ENCODE measurements at places on chromosomes 1 and 21. TPM values are rescaled to one million over a fixed set of nuclear protein-coding genes. Genes with fewer than 3 reads are reported as not detected.
A peak's percentile ranks its signal among the peaks of the same experiment; 100 is the strongest.

C1orf116 gene
- polyA plus RNA-seq = 0.35 TPM

- DNase-seq = peak; percentile 52
Measured at GRCh38 chr1:31672986-31673385, 28.3 kb upstream of the PEF1 start.

GRCh38 chr1:178541379-178541778 lies 28.5 kb downstream of the TEX35 start:
- DNase-seq = no peak

- no peak for DNase-seq
Measured at GRCh38 chr1:180646093-180646492, 14.3 kb downstream of the XPR1 start.

C1orf87 gene
- not detected for polyA plus RNA-seq

PIGR gene
- 0.64 TPM for polyA plus RNA-seq

GRCh38 chr1:4322881-4323280 lies 331.5 kb upstream of the AJAP1 start:
- DNase-seq = no peak

FCRL6 gene
- 0.21 TPM for polyA plus RNA-seq

DNA sequence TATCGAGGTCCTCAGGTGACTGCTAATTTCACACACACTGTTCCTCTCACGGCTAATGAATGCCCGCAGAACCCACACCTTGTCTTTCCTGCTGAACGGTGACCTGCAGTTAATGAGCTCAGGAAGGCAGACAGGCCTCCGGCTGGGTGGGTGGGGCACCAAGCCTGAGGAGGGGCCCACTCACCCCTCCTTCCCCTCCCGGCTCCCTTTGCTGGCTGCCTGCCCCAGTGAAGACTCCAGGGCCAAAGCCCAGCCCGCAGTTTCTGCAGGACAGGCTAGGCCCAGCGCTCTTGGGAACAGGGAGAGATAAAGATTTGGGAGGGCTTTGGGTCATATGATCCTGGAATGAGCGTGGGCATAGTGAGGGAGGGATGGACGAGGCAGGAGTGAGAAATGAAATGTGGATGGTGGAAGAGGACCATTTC lies 26.4 kb downstream of the FOXO6 start:
- DNase-seq = peak; percentile 83

DNA sequence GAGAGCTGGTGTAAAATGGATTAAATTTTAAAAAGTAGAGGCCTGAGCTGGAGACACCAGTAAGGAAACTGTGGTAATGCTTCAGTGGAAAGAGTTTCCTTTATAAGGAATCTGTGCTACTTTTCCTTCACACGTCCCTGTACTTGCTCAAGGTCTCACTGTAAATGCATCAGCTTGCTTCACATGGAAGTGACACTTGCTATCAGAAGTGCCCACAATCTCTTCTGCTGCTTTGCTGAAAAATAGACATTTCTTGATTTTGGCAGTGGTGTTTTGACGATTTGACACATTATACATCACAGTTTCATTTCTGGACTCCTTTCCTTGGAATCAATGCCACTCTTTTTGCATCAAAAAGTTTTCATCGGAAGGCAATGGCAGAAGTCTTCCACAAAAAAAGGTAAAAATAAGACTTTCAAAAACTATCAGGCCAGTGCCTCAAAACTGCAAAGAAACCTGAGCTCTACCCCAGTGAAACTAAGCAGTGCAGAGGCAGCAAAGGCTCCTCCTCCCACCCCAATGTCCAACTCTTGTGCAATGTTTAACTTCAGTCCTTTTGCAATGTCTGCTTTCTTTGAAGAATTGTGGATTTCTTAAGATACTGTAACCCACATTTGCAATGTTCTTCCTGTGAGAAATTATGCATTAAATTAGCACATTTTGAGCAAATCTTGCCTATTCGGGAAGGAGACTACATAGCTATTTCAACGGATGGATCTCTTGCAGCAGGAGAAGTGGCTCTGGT lies 18.4 kb upstream of the TSPAN2 start:
- DNase-seq = no peak

DNA sequence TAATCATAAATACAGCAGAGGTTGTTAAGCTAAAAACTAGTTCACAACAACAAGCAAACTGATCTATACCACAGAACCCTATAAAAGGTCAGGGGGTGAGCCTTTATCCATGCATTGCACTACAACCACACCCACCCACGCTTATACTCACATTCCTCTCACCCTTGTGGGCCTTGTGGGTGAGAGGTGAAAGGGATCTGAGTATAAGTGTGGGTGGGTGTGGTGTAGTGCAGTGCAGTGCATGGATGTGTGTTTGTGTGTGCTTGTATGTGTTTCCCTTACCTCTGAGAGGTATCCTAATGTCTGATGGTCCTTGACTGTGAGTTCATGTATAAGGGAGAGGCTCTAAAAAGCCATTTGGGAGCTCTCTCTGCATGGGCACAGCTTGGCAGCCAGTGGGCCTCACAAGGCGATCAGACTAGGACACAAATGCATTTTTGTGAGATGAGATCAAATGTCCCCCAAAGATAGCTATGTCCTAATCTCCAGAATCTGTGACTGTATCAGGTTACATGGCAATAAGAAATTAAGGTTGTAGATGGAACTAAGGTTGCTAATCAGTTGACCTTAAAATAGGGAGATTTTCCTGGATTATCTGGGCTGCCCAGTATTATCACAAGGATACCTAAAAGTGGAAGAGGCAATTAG lies 95.5 kb upstream of the DPT start:
- no peak for DNase-seq

DNA sequence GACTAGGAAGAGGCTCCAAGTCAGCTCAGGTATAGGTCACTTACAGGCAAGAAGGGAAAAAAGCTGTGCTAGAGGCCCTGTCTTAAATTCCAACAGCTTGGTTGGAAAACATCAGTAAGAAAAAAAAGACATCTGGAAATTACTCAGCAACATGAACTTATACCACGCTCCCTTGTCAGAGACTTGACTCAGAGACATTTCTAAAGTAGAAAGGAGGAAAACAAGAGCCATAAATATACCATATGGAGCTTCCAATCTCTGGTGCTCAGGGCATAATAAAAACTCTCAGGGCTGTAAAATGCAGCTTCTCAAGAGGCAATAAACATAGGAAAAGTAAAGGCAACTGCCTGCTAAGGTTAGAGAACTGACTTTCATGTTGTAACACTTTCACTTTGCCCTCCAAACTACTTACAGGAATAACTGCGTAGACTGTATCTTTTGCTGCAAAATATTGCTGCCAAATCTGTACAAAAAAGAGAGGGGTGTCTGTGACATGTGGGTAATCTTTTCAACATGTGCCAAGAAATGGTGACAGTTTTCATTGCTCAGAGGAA lies 14.7 kb downstream of the ATPAF1 start:
- DNase-seq = no peak

- no peak for DNase-seq
Measured at GRCh38 chr1:182086620-182087019, 25.1 kb upstream of the ZNF648 start.

DNA sequence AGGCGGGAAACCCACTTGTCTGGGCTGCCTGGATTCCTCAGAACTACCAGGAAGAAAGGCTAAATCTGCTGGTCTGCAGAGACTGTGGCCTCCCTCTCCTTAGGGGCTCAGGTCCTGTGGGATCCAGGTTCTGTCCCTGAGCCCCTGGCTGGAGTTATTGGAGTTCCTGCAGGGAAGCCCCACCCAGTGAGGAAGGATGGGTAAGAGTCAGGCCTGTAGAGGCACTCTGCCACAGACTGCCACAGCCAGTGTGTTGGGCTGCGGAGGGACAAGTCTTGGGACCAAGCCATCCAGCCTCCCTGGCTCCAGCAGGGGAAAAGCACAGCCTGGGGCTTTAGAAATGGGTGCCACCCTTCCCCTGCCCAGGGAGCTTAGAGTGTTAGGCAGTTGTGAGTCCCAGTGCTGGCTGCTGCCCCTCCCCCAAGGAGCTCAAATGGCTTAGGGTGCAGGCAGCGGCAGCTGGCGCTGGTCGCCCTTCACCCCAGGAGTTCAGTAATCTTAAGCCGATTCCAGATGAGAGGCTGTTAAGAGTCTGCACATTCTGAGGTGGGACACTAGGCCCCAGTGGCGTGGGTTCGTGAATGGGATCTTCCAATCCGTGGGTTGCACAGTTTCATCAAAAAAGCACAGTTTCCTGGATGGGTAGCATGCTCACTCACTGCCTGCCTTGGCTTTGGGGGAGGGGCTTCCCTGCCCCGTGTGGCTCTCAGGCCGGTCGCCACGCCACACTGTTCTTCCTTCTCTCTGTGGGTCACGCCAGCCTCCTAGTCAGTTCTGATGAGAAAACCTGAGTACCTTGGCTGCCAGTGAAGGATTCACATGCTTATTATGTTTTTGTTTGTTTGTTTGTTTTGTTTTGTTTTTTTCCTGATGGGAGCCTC lies 57.6 kb upstream of the FMO3 start:
- no peak for DNase-seq

HMGCS2 gene
- 14.1 TPM for polyA plus RNA-seq

CHI3L2 gene
- polyA plus RNA-seq = 0.90 TPM

- DNase-seq = no peak
Measured at GRCh38 chr1:41400225-41400624, 39.0 kb downstream of the FOXO6 start.

- DNase-seq = no peak
Measured at GRCh38 chr1:240329443-240329842, 237.8 kb downstream of the FMN2 start.

DNA sequence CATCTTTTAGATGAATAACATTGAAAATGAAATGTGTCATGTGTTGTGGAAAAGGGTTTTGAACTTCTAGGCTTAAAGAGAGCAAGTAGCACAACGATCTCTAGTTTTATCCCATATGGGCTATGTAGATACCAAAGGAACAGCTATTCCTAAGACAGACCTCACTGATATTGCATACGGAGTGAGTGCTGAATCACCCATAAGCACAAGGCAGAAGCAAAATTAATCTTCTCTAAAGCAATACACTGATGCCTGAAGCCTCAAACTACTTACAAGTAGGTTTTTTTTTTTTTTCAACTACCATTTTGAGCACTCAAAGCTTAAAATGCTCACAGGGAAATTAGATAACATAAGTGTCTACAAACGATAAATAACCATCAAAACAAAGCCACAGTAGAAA lies 5.0 kb upstream of the KMO start:
- no peak for DNase-seq

SPEN gene
- 35.2 TPM for polyA plus RNA-seq

- no peak for DNase-seq
Measured at GRCh38 chr1:78184460-78185072, 138.8 kb downstream of the GIPC2 start.

GRCh38 chr1:93002781-93003180 lies 41.5 kb upstream of the DIPK1A start:
- no peak for DNase-seq

GRCh38 chr1:241229216-241229615 lies 127.8 kb downstream of the RGS7 start:
- no peak for DNase-seq

DNA sequence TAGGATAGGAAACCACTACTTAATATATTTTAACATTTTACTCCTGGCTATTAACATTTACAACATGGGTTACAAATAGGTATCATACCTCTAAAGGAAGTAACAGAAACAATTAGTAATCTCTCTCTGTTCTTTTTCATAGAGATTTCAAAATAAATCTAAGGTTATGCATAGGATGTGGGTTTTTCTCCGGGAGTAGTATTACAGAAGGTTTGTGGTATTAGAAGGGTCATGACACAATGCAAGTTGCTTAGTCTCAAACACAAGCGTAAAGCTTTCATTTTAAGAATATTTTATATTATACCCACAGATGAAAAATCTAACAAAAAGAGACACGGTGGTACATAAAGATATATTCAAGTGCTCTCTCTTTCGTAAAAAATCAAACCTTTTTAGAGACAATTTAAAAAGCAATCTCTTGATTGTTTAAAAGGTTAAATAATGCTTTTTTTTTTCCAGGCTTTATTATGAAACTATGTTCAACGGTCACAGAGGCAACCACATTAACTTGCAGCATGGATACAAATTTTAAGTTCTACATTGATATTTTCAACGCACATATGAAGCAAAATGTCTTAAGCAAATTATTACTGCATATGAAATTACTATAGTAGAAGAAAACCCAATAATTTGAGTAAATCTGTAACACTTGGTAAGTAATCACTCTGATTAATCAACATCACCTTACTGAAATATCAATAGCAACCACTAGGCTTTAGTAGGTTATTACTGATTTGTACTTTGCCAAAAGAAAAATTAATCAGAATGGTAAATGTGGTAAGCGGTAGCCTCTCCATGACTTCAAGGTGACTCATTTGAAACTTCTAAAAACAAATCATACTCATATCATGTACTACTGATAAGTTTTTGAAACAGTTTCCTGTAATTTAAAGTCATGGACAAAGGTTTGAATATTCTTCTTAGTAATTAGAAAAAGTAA lies 97.4 kb upstream of the GFI1 start:
- DNase-seq = no peak

OLFM3 gene
- not detected for polyA plus RNA-seq

GRCh38 chr1:24316645-24317044 lies 2.5 kb upstream of the GRHL3 start:
- no peak for DNase-seq

- DNase-seq = no peak
Measured at GRCh38 chr1:27956761-27957160, 3.0 kb upstream of the XKR8 start.

RERE gene
- 38.8 TPM for polyA plus RNA-seq

DNA sequence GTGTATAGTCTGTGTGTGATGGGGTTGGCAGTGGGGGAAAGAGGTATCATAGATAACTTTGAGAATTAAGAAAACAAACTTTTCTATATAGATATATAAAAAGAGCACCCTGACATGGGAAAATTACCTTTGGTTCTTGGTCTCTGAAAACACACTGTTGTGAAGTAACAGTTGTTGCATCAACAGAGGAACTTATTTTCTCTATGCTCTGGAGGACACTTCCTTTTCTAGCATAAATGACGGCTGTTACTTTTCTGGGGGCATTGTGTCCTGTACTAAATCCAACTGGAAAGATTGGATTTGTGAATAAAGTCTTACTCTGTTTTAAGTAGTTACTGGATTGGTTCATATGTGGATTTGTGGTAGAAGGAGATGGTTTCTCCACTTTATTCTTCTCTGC lies 12.6 kb downstream of the LRIF1 start:
- DNase-seq = no peak

PRMT6 gene
- 3.8 TPM for polyA plus RNA-seq

DNA sequence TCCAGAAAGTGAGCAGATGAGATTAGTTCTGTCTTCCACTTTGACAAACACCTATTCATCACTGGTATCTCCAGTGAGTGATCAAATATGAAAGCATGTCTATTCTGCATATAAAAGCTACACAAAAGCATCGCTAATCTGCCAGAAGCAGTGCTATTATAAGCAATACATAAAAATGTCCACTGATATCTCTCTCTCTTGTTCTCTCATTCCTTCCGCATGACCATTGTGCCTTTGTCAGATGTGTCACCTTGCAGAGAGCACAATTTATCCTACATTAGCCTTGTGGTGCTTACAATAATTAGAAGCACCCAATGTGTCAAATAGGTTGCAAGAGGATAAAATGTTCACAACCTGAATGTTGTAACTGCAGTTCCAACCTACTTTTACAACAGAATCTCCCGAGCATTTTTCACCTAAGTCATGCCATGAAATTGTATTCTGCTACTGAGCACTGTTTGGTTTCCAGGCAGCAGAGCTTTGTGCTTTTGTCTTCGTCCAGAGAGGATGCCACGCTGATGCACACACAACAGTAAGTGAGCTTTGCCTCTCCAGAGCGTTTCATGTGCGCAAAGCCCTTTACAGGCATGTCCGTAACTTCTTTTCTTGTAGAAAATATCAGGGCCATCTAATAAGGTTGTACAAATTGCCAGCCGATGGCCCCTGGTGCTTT lies 198.7 kb upstream of the PLD5 start:
- no peak for DNase-seq
